ENCODE measurements at places on chromosomes 11 and 22.

DNA sequence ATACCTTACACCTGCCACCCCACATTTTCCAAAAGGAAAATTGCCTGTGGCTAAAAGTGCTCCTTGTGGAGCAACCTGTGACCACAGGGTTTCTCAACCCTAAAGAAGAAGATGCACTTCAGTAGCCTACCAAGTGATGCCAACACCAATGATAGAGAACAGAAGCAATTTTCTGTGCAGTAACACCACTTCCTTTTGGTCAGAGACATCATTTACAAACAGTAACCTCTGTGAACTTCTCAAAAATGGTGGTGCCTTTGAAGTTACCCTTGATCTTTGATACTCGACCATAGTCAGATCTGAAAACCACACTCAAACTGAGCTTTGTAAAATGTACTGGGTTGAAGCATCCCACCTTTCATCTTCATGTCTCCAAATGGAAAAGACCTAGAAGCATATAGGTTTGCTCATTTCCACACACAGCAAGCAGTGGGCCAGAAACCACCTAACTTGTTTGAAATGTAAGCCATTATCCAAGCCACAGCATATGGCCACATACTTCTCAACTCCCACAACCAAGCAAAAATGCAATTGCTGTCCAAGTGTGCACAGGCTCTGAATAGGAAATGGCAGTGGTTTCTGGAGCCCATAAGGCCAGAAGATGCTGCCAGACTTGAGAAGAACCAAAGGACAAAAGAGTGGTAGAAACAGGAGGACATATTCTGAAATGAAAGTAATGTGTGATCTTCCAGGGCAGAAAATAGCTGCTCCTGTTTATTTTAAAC, 24.3 kb downstream of the MPPED2 start:
- no peak for DNase-seq

DNA sequence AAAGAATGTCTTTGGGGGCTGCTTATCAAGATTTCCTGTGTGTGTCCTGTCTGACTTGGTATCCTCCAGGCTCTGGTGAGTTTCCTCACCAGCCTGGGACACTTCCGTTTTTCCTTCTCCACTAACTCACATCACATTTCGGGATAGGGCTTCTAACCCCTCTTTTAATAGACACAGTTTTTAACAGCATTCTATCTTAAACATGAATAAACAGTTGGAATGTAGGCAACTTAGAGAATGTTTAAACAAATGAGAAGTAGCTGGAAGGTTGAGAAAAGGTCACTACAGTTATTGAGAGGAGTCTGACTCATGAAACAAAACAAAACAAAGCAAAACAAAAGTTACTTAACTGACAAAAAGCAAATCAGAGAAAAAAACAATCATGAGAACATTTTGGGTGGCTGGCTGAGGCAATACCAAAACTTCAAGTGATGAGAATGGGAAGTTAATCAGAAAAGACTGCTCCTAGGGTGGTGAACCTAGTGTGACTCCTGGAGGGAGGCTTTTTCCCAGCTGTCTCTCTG, 64.7 kb upstream of the CTSC start:
- no peak for DNase-seq

DNA sequence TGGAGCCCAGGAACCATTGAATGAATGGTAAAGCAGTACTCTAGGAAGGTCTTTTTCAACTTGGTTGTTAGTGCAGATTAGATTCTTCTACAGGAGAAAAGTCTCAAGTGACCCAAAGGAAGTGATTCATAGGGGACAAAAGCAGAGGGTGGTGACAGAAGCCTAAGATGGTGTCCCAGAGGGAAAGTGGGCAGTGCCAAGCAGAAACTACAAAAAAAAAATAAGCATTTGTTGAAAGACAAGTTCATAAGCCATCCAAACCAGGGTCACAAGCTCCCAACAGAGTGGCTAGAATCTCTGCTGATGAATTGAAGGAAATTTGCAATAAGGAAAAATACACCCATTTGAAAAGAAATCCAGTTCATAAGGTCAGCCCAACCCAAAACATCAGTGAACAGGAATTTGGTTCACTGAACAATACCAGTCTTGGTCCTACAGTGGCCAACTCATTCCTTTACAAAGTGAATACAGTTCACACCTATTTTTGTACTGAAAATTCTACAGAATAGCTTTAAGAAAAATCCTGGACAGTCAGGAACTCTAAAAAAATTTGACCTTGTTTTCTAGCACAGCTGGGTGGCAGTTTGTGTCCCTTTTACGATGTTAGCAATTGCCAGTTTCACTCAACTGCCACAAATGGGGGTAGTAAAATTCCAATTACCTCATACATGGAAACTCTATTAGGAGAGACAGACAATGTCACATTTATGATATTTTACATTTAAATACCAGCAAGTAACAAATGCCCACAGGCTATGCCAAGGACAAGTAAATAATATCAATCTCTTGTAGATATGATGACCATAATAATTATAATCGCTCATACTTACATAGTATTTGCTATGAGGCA, 21.6 kb upstream of the NUP160 start:
- no peak for DNase-seq

GRCh38 chr11:76835036-76835435, 25.7 kb upstream of the ACER3 start:
- no peak for DNase-seq

DNA sequence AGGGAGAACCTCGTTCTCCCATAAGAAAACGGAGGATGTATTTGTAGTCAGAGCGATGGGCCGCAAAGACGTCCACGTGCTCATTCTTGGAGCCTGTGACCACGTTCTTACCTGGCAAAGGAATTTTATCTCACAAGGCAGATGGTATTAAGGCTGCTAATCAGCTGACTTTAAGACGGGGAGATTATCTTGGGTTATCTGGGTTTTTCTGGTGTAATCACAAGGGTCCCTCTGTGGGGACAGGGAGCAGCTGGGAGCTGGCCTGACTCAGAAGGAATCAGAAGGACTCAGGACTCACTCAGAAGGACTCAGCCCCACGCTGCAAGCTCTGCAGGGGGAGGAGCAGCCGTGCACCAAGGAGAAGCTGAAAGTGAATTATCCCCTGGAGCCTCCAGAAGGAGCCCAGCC, 7.5 kb upstream of the SIGIRR start:
- no peak for DNase-seq

- no peak for DNase-seq
Observed at GRCh38 chr11:90913131-90913668, 690.4 kb upstream of the CHORDC1 start.

GRCh38 chr11:94895451-94895850, 77.9 kb downstream of the CWC15 start:
- no peak for DNase-seq

DNA sequence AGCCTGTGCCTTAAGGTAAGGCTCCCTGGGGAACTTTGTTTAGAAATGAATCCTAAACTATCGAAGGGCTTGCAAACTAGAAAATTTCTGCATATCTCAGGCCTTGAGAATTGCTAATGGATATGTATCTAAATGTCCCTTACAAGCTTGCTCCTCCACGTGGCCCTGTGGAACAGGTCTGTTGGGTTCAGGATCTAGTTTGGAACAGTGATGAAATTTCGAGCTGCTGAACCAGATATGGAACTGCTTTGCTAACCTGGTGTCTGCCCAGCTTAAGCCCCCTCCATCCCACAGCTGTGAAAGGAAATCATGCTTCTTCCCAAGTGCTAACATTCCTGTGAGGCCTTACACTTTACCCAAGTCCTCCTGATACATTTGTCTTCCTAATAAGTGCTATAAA, 11.6 kb downstream of the SREBF2 start:
- no peak for DNase-seq

- DNase-seq = no peak
Observed at GRCh38 chr11:16969010-16969999, 44.9 kb downstream of the PLEKHA7 start.

GRCh38 chr22:31952094-31952401, 7.7 kb downstream of the YWHAH start:
- no peak for DNase-seq

GRCh38 chr11:61896665-61897386, 5.5 kb upstream of the FADS3 start:
- DNase-seq = no peak

GRCh38 chr11:102447193-102447592, 5.4 kb downstream of the TMEM123 start:
- no peak for DNase-seq

DNA sequence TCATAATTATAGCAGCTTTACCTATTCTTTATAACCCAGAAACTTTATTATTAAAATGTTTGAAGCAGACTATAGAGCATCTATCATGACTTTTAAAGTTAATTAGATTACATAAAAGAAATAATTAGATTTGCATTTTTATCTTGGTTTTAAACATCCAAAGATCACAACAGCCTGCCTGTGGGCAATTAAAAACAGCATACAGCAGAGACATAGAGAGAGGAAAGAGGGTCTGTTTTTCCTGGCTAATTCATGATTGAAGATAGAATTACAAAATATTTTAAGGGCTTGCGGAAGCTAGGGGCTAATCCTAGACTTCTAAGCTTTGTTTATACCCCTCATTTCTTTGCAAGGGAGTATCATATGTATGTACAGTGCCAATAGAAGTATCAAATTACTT, 178.1 kb downstream of the SOX6 start:
- DNase-seq = no peak

DNA sequence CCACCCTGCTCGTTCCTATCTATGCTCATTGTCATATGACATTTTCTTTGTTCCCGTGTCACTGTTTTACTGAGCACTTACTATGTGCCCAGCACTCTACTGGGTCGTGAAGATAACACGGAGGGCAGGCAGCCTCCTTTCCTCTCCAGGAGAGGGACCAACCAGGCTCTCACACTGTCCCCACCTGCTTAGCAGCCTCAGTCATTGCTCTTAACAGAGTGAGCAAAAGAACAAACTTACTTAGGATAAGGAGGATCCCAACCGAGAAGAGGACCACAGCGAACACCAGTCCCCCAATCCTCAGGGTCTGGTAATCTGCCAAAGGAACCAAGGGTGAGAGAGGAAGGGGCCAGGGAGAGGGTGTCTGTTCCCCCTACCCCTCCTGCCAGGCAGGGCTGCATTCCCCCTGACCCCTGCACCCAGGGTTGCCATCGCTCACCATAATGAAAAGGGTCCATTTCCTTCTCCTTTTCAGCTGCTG, 17.0 kb upstream of the FXYD2 start:
- no peak for DNase-seq

DNA sequence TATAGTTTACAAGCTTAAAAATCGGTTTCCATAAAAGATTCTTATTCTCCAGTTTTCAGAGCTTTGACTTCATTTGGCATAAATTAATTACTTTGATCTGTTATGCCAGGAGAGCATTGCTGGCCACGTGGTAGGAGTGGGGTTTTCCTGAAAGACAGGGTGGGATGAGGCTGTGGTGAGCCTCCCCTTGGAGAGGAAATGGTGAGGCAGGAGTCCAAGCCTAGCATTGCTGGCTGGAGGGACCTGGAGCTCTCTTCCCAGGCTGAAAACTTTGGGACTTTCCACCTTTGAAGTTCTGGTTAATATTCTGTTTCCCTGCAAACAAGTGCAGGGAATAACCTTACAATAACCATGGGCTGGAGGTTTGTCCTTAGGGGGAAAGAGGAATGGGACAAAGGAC, 21.1 kb upstream of the CSF2RB start:
- DNase-seq = no peak

GRCh38 chr11:20026629-20027555, 133.4 kb downstream of the DBX1 start:
- DNase-seq = peak; percentile 62

DNA sequence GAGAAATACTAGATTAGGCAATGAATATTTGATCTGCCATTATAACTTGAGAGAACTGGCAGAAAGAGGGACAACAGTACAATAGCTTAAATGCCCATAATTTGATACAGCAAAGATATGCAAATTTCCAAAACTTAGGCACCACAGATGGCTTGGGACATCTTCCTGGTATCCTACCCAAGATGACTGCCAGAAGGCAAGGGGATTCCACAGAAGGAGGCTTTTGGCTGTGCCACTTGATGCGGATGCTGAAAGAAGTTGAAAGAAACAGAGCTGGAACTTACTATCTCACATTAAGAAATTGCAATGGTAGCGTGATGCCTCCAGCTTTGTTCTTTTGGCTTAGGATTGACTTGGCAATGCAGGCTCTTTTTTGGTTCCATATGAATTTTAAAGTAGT, 216.7 kb downstream of the TTC28 start:
- DNase-seq = no peak
